ENCODE measurements at places on chromosomes 5 and 9.

DNA sequence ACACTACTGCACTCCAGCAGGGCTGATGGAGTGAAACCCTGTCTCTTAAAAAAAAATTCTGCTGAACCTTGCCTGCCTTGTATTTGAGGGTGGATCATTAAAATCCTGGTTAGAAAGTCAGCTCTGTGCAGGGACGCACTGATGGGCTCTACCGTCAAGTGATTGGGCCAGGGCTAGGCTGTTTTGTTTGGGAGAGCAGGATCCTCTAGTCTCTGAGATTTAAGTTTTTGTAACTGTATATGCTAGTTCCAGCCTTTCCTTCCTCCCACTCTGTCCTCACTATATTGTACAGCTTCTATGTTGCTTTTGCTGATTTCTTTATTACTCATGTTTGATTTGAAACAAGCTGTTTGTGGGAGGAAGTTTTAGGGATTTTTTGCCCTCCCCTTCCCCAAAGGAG, 11.5 kb downstream of the DDX4 start:
- DNase-seq: no peak

DNA sequence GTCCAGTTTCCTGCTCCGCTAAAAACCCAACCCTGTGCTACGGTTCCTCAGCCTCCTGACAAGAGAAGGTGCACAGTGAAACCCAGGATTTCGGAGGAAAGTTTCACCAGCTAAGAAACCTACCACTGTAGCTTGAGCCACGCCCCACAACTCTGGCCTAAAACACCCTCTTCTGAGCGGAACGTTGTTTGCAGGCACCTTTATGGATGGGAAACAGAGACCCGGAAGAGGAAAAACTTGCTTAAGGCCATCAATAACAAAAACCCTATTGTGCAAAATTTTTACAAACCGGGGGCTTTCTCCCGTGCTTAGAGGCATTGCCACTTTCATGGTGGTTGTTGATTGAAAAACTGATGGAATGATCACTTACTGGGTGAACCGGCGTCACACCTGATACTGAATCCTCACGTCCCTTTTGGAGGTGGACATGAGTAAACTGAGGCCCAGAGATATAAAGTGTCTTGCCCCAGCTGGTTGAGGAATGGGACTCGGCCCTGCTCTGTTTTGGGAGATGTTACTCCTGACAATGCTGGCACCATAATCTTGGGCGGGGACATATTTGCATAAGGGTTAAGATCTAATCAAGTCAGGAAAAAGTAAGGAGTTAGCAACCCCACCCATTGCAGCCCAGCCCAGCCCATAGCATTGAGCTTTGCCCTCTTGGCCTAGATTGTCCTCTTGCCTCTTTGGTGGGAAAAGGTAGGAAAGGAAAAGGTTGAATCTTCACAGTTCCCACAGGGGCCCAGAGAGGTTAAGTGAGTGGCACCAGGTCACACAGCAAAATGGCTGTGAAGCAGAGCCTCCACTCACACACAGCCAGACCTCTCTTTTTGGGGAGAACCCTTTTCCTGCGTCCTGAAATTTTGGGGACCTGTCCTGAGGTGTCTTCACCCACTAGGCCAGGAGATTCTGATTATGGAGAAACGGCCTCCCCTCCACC, 23.2 kb upstream of the PTGS1 start:
- no peak for DNase-seq

- no peak for DNase-seq
Observed at GRCh38 chr5:40551496-40552491, 127.9 kb upstream of the PTGER4 start.

DNA sequence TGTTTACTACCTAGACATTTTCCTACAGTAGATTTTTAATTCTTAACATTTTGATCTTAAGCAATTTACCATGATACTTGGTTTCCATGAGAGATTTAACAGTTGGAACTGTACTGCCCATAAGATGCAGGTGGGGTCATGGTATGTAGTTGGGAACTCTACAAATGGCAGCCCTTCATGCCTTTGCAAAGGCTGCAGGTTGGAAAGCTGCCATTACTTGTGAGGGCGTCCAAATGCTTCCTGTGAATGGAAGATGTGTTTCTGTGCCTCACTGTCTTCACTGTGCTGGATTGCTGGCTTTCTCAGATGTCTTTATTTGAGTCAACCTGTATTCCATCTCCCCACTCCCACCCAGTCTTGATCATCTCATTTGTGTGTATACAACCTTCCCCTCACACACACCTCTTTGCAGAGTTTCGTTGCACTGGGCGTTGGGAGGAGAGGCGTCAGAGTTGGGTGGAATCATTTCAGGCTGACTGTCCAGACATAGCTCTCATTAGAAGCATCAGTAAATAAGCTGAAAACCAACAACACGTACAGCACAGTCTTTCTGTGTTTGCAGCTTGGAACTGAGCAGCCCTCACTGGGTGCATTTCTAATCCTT, 14.8 kb upstream of the ABL1 start:
- DNase-seq: no peak

GRCh38 chr9:137163365-137163715, 6.5 kb downstream of the LRRC26 start:
- DNase-seq: no peak

GRCh38 chr5:14420101-14420811, 161.3 kb upstream of the OTULINL start:
- no peak for DNase-seq

- no peak for DNase-seq
Observed at GRCh38 chr9:133789778-133790177, 51.6 kb upstream of the SARDH start.

GRCh38 chr5:139734539-139734916, 61.1 kb upstream of the PSD2 start:
- DNase-seq: peak; percentile 85

DNA sequence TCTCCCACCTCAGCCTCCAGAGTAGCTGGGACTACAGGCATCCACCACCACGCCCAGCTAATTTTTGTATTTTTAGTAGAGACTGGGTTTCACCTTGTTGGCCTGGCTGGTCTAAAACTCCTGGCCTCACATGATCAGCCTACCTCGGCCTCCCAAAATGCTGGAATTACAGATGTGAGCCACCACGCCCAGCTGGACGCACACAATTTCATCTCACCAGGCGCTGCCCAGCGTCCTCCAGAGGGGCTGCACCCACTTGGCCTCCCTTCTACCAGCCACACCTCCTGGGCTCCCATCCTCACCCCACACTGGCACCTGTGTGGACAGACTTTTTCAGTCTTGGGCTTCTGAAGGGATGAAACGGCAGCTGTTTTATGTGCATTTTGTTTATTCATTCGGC, 3.8 kb upstream of the EXOC3 start:
- no peak for DNase-seq

- DNase-seq: no peak
Observed at GRCh38 chr5:109041317-109041716, 293.6 kb downstream of the FER start.

- no peak for DNase-seq
Observed at GRCh38 chr5:109589986-109590385, 99.7 kb upstream of the MAN2A1 start.

DNA sequence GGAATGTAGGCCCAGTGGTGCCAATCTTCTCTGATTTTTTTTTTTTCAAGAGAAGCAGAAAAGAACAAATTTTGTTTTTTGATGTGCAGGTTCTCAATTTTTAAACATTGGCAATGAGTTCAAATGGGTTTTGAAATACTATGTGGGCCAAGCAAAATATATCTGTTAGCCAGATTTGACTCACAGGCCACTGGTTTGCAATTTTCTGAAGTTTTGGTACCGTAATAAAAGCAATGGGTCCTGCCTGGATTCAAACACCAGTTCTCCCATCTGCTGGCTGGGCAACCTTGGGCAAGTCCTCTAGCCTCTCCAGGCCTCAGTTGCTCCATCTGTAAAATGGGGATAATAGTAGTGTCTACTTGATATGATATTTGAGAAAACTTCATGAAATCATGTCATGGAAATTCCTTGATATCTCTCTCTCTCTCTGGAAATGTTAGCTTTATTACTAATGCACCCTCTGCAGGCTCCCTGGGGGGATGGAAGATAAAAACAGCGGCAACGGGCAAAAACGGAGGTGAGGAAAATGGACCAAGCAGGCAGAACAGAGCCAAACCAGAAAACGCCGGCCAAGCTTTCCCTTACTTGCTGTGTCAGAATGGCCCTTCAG, 63.4 kb downstream of the SMIM23 start:
- no peak for DNase-seq

DNA sequence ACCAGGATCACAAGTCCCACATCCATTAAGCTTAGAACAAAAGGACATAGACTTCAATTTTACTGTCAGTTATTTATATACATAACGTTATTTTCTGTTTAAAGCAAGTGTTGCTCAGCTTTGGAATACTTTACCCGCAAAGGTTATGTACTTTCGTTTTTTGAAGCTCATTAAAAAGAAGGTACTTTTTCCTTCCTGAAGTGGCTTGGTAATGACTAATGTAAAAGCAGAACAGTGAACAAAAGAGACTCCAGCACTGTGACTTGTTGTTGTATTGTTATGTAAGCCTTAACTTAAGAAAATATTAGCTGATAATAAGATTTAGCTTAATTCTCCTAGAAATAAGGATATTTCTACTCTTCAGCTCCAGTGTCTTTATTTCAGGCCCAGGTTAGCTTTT, 97.3 kb upstream of the SLCO6A1 start:
- no peak for DNase-seq

DNA sequence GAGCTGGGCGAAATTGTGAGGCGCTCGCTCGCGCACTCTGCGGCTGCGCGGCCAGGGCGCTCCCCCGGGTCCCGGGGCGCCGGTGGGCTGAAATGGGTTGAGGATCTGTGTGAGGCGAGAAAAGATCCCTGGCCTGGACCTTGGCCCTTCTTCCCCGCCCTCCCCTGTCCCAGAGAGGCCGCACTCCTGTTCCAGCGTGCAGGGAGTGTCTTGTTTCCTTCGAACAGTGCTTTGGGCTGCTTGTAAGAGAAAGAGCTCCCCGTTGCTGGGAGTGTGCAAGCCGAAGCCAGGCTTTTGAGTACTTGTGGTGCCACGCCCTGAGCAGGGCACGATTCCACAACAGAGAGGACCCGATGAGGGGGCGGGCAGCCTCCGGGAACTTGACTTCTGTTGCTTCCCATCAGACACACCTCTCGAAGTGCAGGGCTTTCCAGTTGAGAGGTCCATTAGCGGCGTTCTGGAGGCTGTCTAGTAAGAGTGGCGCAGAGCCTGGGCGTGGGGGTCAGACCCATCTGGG, 535 bp downstream of the DOLPP1 start:
- no peak for DNase-seq

- DNase-seq: no peak
Observed at GRCh38 chr5:153135411-153135810, 355.1 kb upstream of the GRIA1 start.

DNA sequence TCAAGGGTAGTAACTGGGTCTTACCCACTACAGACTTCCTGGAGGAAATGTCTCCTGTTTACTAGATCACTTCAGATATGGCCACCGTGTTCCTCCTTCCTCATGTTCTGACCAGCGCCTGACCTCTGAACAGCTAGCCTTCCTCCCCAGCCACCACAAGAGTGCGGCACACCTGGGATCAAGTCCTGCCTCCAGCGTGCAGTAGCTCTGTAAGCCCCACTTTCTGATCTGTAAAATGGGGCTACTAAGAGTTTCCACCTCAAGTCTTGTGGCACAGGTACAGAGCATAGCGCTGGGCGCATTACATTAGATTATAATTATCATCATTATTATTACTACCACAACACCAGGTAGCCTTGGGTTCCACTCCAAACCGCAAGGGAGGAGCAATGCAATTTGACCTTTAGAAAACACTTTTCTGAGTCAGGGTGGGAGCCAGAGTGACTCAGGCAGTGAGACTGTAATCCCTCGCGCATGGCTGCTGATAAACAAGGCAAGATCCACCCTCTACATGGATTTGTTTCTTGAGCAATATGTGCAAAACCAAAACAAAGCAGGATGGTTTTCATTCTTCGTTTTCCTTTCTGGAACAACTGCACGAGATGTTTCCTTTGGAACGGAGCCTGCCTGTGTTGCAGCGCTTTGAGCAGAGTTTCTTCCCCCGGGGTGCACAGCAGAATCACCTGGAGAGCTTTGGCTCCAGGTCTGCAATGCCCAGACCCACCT, 65.0 kb upstream of the ANGPTL2 start:
- DNase-seq: no peak

- no peak for DNase-seq
Observed at GRCh38 chr5:145473042-145473642, 362.0 kb downstream of the PRELID2 start.

DNA sequence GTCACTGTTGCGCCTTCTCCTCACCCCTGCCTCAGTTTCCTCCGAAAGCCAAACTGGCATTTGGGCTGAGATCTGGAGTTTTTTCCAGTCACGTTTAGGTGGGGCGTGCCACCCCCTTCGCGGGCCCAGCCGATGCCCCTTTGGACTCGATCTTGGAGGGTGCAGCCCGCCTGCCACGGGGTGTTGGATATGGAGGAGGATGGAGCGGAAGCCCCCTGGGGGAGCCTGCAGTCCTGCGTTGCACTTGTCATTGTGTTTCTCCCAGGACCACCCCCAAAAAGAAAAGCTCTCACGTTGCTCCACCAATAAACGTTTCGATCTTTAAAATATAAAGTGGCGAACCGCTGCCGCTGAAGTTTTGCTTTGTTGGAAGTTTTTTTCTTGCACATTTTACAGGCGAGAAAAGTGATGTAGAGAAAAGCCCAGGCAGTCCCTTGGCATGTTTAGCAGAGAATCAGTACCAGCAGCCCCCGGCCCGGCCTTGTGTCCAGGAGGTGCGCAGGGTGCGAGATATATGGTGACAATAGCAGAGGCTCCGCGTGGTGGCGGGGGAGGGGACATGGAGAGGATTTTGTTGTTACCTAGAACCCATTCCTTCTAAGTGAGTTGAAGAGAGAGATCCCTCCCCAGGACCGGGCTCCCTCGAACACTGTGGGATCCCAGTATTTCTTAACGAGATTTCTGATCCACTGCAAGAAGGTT, 681 bp downstream of the F2R start:
- no peak for DNase-seq

- DNase-seq: no peak
Observed at GRCh38 chr9:107542411-107543157, 53.0 kb upstream of the KLF4 start.

DNA sequence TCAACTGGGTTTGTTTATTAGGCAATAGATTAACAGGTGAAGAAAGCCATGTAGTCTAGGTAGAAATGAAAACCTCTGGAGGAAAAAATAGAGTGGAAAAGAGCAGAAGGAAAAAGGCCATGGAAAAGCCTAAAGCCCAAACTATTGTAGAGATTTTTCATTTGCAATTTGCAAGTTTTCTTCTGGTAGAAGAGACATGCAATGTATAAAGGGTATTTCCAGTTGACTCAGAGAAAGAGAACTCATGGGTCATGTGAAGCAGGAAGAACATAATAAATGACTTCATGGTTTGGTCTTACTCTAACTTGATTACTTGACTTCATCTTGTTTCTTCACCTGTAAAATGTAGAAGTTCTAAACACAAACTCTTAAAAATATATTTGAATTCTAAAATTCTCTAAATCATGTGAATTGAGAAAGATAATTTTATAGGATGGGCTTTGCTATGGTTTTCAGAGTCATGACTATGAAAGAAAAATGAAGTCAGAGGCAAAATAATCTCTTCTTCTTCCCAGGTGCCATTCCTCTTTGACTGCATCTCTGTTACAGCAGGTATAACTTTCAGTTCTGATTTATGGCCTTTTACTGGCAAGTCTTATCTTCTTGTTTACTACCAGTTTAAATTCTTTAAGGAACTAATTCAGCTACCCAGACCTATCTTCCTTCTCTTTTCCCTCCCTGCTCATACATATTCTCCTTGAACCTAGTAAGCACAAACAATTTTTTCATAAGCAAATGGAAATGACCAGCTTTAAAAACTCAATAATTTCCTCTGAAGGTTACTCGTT, 47.7 kb upstream of the TMC1 start:
- no peak for DNase-seq

- no peak for DNase-seq
Observed at GRCh38 chr9:90044710-90045151, 439.9 kb downstream of the GADD45G start.
